ENCODE measurements at places on chromosomes 16 and 17.

DNA sequence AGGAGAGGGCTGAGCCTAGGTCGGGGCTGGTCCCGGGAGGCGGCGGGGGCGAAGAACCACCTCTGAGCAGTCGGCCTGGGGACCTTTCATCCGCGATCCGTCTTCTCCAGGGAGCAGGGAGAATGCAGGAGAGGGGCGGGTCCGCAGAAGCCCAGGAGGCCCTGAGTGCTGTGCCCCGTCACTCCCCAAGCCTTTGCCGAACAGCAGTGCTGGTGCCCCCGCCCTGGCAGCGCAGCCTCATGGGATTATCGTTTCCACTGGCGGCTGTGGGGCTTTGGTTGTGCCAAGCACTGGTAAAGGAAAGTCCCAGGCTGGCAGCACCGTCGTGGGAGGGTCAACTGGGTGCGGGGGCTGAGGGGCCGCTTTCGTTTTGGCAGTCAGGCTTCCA, 631 bp downstream of the TBL3 start:
- DNase-seq, result no peak

DNA sequence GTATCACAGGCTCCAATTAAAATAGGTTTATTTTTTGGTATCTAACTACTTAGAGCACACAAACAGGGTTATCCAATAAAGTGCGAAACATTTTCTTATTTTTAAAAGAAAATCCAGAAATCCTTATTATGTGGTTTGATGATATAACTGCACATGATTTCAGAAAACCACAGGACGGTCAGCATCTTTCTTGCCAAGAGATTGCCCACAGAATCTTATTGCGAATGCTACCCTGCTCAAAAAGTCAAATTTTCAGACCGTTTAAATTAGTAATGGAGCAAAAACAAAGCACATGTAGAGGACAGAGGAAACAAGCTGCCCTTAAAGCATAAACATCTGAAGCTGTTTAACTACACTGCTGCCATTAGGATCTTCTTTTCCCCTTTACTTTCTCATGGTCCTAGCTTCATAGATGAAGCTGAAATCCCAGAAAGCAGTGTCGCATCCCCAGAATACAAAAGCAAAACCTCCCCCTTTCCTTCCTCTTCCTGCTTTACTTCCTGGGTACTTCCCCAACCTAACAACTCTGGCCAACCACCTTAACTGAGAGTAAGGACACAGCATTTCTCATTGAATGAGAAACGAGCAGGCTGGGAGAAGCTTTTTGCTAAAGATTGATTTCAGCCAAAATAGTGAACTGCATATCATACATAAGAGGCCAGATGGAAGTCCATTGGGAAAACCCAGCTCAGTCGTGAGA, 43.7 kb downstream of the CMTM4 start:
- DNase-seq, result no peak

GRCh38 chr16:14958970-14959369, 15.9 kb upstream of the PDXDC1 start:
- no peak for DNase-seq

DNA sequence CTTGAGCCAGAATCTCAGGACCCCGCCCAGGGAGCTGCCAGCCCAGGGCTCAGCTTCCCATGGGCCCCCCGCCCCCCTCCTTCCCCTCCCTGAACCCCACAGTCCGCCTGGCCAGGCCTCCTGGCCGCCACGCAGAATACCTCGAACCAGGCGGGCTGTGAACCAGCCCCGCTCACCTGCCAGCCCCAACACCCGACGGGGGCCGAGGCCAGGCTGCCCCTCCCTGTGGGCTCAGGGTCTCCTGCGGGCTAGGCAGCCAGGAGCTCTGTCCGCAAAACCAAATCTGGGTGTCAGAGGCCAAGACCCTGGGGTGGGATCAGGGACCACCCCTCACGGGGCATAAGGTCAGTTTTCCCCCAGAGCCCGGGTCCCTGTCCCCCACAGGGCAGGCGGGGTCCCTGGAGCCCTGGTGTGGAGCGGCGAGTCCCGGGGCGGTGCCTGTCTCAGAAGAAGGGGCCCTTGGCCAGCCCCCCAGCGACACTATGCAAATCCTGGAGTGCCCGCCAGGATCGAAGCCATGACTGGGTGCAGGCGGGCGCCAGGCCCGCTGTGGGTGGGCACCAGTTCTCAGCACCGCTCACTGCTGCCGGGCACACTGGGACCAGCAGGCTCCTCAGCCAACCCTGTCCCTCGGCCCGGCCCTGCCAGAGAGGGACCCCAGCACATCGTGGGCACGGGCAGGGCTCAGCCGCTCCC, 6.4 kb upstream of the PRR35 start:
- no peak for DNase-seq

Measured in right lung (tissue), 10 donors.